ENCODE measurements at places on chromosomes 13 and 19.
A peak's percentile ranks its signal among the peaks of the same experiment; 100 is the strongest.

- peak; percentile 96 for DNase-seq
Measured at GRCh38 chr13:30466841-30467252, 1.1 kb upstream of the HMGB1 start.

- DNase-seq: peak; percentile 94
Measured at GRCh38 chr19:18097217-18097992, at the start of gene MAST3. Gene MAST3, plus strand, starts transcription at chr19:18097778. Its CDS starts 15 bp downstream, at chr19:18097793.

- DNase-seq: peak; percentile 69
Measured at GRCh38 chr19:55647732-55648584, at the start of gene CCDC106. Gene CCDC106, plus strand, starts transcription at chr19:55648212. Its CDS starts 835 bp downstream, at chr19:55649047.

GRCh38 chr19:4295972-4296771 is 6.0 kb downstream of the TMIGD2 start:
- DNase-seq: peak; percentile 52

- no peak for DNase-seq
Measured at GRCh38 chr13:23716401-23716800, 146.2 kb downstream of the TNFRSF19 start.

DNA sequence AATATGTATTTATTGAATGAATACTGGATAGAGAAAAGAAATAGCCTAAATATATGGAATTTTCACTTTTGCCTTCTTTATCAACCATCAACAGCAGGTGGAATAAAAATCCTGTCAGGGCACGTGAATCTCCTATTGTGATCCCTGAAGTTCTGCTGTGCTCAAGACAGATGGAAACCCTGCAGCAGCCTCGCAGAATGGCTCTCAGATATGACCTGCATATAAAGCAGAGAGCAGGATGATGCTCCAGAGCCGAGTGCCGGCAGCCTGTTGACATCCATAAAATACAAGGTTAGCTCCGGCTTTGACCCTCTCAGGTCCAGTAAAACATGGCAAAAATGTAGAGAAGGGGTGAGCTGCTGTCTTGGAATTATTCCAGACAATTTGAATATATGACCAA is 659.3 kb downstream of the DIAPH3 start:
- no peak for DNase-seq

- DNase-seq: no peak
Measured at GRCh38 chr13:21691500-21691899, 20.6 kb downstream of the FGF9 start.

GRCh38 chr13:37134411-37135041 is 29.1 kb upstream of the CSNK1A1L start:
- no peak for DNase-seq

GRCh38 chr13:97313551-97314260 is 91.6 kb downstream of the MBNL2 start:
- DNase-seq: no peak

DNA sequence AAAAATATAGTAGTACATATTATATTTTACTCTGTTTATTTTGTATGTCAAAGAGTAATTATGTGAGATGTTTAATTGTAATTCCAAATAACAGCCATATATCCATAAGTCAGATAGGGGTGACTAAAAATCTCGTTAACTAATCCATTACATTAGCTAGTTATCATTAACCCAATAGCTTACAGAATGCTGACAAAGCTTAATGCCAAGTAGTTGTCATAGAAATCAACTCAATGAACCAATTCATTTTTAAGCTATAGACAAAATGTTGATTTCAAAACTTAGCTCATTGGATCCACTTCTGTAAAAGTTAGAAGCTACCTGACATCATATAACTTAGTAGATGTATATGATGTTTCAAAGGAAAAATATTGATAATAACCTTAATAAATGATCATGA is 206.7 kb upstream of the SLITRK1 start:
- no peak for DNase-seq

DNA sequence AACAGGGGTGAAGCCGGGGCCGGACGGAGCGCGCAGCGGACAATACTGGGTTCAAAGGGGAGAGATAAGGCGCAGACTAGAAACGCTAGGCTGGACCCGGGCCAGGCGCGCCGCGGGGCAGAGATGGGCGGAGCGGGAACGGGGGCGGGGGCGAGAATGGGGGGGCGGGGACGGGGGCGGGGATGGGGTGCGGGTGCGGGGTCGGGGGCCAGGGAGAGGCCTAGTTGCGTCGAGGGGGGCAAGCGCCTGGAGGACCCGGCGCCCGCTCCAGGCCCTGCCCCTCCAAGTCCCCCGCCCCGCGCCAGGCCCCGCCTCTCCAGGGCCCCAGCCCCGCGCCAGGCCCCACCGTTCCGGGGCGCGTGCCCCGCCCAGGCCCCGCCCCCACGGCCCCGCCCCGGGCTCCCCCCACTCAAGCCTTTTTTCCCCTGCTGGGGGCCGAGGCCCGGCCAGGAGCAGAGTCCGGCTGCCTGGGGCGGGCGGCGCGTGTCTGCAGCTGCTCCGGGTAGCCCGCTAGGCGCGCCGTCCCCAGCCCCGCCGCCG is at the start of gene CERS4:
TSS of gene CERS4 (plus strand) at position 449 of the 540 bp plus-strand sequence. CDS start 41,707 bp downstream, outside the sequence.
- peak; percentile 69 for DNase-seq

DNA sequence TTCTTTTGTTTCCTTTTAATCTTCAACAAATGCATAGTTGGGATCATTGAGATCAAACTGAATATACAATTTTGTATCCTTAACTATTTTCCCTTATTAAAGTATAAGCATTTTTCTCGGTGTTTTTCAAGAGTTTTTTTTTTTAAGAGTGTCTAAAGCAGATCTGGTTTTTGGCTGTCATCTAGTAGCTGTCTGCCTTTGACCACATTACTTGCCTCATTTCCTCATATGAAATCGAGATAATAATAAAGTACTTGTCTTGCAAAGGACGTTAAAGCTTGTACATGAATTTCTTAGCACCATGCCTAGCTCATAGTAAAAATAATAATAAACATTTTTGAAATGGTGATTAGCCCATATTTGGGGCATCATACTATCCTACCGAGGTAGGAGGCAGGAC is 121.2 kb downstream of the PDS5B start:
- peak; percentile 50 for DNase-seq

DNA sequence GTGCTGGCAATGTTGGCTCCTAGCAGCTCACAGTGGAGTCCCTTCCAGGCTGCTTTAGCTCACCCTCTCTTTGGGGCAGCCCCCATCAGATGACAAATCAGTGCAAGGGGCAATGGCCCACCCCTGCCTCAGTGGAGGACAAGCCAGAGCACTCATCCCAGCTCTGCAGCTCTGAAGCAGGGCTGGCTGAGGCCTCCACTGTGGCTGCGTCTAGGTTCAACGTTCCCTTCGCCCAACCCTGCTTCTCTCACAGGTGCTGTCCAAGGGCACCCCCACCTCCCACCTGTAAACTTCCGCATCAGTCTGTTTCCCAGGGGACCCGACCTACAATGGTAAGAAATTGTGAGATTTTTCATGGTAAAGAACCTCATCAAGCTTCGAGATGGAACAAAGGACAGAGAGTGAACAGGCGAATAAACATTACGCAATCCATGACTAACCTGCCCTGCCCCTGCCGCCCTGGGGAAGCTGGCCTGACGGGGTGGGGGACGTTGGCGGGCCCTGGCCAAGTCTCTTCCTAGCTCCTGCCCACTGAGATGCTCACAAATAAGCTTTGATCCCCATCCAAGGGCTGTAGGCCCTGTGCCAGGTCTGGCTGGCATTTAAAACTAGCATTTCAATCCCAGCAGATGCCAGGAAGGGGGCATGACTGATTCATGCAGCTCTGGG is 40.5 kb downstream of the DZIP1 start:
- DNase-seq: no peak

DNA sequence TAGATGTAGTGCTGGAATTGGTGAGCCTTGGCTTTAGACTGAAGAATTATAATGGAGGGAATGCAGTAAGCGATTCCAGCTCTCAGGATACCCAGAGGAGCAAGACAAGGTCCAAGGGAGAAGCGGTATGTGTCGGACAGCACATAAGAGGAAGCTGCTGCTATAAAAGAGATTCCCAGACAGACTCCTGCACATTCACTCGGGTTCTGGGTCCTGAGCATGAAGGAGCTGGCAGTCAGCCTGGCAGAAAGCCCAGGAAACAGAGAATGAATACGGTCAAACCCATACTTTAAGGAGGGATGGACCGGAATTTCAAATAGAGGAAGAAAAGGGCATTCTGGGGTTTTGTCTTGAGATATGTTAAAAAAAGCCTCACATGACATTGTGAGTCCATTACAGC is 308.3 kb downstream of the DNAJC15 start:
- no peak for DNase-seq

DNA sequence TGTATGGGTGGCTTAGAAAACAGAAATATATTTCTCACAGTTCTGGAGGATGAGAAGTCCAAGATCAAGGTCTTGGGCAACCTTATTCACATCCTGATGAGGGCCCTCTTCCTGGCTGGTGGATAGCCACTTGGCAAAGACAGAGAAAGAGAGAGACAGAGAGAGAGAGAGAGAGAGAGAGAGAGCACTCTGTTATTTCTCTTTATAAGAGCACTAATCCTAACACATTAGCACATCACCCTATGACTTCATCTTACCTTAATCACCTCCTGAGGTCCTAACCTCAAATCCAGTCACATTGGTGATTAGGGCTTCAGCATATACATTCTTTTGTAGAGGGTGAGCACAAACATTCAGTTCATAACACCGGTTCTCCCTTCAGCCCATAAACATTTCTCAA is 430.3 kb downstream of the EFNB2 start:
- DNase-seq: no peak

DNA sequence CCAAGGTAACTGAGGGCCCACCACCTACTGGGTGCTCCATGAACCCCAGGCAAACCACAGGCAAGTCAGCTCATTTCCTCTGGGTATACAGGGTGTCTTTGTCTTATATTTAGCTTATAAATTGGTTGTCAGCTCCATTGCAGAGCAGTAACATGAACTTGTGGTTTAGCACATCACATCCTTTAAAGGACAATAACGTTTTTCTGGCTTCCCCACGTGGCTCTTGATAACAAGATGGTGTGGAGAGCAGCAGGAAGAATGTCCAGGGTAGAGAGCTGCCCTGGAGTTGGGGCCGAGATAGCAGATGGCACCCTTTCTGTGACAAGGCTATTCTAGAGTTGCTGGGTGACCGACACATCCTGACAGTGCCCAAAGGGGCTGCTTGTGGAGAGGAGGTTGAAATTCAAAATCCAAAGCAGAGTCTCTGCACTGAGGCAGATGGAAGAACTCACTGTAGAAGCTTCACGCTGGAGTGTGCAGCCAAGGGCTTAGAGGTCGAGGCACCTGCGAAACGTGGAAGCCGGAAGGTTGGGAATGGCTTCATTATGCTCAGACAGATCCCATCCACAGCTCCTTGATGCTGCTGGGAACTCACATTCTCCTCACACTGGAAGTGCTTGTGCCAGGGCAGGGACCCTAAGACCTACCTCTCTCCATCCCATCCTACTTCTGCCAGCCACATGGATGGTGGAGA is 133.0 kb upstream of the FRY start:
- DNase-seq: peak; percentile 27

GRCh38 chr13:112759827-112760226 is 70.0 kb downstream of the ATP11A start:
- DNase-seq: no peak

DNA sequence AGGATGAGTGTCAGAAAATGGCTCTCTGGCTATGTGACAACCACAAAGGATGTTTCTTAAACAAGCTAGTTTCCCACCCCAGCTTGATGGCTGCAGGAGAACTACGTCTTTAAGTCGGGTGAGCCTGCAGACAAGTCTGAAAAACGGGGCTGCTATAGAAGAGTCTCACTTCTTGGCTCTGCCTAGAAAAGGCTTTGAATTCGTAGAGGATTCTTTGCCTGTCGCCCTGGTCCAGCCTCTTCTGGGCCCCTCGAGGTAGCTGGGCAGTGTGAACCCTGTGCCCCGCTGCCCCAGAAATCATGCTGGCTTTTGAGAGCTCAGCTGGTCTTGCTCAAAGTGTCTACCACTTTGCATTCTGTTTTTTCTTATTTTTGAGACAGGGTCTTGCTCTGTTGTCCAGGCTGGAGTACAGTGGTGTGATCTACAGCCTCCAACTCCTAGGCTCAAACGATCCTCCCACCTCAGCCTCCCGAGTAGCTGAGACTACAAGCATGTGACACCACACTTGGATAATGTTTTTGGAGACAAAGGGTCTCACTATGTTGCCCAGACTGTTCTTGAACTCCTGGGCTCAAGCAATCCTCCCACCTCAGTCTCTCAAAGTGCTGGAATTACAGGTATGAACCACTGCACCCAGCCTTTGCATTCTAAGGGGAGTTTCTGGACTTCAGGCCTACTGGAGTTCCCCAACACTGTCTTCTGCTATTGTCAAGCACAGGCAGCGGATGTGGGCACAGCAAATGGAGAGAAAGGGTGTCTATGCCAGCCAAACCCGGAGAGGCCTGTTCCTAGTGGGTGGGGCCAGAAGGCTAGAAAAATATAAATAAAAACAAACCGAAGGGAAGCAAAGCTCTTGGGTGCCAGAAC is 6.5 kb downstream of the CEBPA start:
- DNase-seq: no peak

GRCh38 chr19:1063030-1063908 is 3.7 kb upstream of the ARHGAP45 start:
- DNase-seq: peak; percentile 82

- no peak for DNase-seq
Measured at GRCh38 chr13:105799155-105799554, 736.3 kb downstream of the EFNB2 start.

DNA sequence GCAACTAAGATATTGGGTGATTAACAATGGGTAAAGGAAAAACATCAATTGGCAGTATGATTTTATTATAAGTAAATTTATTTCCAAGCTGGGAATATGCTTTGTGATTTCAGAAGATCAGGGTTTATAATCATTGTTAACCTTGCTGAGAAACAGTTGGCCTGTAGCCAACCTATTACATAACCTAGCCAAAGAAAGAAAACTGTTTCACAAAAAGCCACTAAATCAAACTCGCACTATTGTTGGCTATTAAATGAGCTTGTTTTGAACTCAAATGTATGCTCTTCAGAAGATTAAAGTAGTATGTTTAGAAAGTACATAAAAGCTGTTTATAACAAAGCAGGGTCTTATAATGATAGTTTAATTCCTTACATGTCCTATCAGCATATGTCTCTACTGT is 151.7 kb downstream of the LHFPL6 start:
- peak; percentile 80 for DNase-seq

GRCh38 chr19:40283414-40284250 is 1.5 kb downstream of the AKT2 start:
- DNase-seq: no peak

DNA sequence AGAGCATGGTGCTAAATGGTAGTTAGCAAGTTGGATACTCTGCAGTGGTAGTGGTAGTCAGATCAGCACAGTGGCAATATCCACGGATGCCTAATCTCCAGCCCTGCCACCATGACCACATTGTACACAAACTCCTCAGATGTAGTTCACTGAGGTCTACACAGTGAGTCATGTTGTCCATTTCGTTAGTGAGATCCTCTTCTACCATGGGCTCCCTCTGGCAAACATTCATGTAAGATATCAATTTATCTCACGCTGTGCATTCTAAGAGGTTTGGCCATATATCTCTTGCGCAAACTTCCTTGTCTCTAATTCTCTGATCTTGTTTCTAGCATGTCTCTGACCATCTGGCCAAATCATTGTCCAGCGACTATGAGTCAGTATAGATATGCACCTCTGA is 58.2 kb downstream of the POLR1D start:
- DNase-seq: peak; percentile 50

DNA sequence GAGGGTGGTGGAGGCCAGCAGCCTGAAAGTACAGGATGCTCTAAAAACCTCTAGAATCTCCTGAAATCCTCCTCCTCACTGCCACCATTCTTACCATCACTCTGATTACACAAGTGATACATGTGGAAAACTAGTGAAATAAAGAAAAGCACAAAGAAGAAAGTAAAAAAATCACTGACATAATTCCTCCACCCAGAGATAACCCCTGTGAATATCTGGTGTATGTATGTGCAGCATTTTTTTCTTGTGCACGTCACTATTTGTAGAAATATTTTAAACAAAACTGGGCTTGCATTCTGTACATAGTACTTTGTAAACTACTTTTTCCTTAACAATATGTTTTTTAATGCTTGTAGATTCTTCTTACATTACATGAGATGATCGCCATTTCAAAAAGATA is 73.2 kb downstream of the CDADC1 start:
- DNase-seq: no peak

All from hematopoietic multipotent progenitor cell treated with erythropoietin and hydrocortisone succinate and interleukin-3 and kit ligand, for 6 days (in vitro differentiated cells).